ENCODE measurements at places on chromosomes 4 and X.

GRCh38 chr4:14621731-14622463, 380.4 kb upstream of the CPEB2 start:
- no peak for DNase-seq

DNA sequence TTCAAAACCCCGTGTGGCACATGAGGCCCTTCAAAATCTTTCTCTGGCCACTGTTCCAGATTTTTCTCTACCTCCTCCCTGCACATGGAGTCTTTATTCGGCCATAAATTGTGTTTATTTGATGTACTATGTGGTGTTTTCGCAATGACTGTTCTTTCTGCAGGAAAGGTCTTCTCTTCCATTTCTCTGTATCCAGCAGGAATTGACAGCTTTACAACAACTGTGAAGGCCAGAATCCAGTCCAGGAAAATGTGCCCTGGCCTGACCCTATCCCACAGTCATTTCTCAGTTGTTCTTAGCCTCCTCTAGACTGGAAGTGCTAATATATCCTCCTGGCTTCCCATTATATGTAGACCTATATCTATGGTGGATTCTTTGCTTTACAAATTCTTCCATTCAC, 191.4 kb downstream of the COL25A1 start:
- no peak for DNase-seq

DNA sequence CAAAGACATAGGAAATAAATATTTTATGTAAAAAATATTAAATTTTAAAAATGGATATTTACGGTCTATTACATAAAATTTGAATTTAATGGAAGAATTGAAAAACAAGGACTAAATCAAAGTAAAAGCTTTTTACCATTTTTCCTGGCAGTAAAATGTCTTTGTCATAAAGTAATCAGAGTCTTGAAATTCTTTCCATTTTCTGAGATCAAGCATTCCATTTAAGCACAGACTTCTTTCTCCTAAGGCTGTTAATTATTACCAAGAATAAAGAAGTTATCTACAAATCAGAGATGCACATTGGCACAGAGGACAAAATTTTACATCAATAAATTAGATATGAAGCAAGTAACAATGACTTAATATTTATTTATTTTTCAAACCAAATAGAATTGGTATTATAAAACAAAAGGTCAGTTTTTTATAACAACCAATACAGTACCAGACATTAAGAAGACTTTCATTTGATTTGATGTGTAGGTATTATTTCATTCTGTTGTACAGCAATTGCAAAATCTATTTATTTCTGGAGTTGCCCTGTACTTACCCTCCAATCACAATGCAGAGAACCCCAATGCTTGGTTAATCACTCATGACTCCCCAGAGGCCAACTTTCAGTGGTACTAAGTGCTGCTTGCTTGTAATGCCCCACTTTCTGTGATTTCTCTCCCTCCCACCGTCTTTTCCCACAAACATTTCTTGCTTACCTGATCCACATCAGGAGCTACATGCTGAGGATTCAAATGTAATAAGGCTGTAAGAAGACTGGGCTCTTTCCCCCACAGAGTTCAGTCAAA, 254.6 kb downstream of the GASK1B start:
- no peak for DNase-seq

- DNase-seq: peak; percentile 4
Observed at GRCh38 chrX:110732266-110732665, 63.4 kb downstream of the CHRDL1 start.

DNA sequence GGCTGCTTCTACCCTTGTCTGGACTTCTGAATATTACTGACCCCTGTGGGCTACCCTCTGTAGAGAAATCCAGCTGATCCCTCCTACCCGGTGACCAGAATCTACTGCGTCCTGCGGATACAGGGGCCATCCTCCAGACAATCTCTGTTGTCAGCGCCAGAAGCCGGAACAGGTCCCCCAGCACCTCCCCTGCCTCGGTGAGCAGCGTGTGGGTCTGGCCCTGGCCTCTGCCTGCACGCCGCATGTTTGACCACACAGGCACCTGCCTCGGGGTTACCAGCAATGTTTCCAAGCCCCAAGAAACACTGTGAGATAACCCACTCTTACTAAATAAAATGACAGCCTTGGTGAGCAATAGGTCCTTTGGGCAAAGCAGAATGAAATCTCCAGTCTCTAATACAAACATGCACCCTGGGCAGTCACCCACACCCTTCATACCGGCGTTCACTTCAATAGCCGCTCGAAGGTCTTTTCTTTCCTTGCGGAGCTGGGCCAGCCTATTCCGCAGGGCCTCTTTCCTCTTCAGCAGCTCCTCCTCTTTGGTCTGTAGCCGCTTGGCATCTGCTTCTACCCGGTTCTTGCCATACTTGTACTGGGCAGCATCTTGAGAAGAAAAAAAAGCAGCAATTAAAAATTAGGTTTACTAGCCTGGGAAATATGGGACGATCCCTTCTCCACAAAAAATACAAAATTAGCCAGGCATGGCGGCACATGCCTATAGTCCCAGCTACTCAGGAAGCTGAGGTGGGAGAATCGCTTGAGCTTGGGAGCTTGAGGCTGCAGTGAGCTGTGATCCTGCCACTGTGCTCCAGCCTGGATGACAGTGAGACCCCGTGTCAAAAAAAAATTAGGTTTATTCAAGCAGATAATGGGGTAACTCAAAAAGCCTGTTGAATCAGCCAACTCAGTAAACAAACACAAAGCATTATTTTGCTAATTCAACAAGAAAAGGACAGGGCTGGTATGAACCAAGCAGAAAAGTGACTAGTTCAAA, 165.1 kb downstream of the AFAP1 start:
- no peak for DNase-seq

- no peak for DNase-seq
Observed at GRCh38 chr4:140857111-140857510, 100.9 kb upstream of the TBC1D9 start.

DNA sequence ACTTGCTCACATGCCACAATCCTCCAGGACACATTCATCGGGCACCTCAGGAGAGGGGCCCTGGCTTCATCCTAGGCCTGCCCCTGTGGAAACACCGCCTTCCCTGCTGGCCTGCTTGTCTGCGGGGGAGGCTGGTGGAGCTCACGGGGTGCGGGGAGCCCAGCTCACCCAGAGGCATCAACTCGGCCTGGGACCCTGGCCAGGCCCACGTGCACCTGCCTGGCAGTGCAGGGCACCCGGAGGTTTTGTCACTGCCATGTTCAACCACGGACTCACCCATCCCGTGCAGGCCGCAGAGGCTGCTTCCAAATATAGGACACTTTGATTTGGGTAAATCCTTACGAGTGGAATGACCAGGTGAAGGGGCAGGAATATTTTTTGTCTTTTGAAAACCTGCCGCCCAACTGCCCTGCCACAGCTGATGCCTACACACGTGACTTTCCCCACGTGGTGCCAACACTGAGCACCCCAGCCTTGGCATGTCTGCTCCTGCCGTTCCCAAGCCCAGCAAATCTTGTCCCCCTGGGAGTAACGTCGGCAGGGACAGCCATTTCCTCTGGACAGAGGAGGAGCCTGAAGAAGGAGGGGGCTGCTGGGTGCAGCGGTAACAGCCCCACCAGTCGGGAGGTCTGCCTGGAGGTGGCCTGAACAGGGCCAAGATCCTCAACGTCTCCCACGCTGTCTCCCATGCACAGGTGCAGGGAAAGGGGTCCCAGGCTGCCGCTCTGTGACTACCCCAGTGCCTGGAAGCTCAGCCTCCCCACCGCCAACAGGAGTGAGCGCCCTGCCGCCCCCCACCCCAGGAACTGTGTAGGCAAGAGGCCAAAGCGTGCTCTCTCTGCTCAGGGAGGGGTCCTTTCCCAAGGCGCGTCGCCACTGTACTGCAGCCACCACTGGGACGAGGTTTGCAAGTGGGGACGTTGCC, 8.5 kb downstream of the MXD4 start:
- DNase-seq: no peak

GRCh38 chrX:4876268-4876667, 1162.8 kb upstream of the PRKX start:
- no peak for DNase-seq

GRCh38 chr4:184368290-184368689, 106.1 kb downstream of the IRF2 start:
- DNase-seq: no peak

DNA sequence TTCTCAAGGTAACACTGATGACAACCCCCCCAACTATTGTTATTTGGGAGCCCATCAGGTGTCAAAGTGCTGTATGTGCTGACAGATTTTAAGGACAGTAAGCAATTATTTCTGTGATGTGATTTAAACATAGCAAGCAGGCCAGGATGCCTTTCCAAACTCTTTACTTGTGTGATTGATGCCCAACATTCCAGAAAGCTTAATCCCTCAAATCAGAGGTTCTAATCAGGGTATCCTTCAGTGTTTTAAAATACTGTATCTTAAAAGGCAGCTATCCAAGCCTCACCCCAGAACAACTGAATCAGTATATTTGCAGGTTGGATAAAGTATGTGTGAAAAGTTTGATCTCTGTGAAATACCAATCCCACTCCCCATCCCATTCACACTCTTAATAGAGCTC, 119.7 kb downstream of the GASK1B start:
- DNase-seq: no peak

- DNase-seq: no peak
Observed at GRCh38 chr4:81549984-81550383, 78.3 kb upstream of the RASGEF1B start.

- DNase-seq: peak; percentile 4
Observed at GRCh38 chr4:103046416-103047290, 27.1 kb upstream of the SLC9B1 start.

DNA sequence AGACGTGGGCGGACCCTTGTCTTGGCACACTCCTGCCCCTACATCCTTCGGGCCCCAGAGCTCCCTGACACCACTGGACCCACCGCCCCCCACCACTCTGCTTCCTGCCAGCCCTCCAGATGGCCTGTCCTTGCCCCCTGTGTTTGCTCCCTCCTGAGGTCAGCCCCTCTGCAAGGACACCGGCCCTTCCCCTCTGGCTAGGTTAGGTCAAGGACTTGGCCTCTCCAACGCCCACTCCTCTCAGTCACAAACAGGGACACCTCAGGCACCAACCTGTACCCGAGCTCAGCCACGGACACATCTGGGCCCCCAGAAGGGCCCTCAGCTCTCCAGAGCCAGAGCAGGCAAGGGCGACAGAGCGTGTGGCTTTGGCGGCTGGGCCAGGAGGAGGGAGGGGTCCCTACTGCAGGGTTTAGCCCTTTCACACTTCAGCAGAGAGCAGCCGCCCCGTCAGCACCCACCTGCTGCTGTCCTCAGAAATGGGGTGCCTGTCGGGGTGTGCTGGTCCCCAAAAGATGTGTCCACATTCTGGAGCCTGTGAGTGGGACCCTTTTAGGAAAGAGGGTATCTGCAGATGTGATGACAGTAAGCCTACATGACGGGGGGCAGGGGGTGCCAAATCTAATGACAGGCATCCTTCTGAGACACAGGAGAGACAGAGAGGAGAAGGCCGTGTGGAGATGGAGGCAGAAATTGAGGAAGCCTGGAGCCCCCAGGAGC, 23.5 kb upstream of the DUSP9 start:
- no peak for DNase-seq

DNA sequence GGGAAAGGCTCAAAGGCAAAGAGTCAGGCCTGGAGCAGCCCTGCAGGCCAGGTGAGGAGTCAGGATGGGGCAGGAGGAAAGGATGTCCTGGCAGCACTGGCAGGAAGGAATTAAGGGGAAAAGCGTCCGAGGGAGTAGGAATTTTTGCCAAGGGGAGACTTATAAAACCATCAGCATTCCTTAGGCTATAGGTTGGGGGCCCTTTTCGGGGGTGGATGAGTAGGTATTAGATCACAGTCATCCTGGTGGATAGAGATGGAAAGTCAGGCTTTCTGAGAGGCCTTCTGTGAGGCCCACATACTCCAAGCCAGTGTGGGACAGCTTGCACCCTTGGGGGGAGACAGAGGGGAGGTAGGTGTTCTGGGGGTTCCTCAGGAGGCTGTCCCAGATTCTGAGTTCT, 12.3 kb downstream of the STARD8 start:
- no peak for DNase-seq

Measured in NCI-H1694 (cell line).